ENCODE measurements at places on chromosomes 11 and 22.

DNA sequence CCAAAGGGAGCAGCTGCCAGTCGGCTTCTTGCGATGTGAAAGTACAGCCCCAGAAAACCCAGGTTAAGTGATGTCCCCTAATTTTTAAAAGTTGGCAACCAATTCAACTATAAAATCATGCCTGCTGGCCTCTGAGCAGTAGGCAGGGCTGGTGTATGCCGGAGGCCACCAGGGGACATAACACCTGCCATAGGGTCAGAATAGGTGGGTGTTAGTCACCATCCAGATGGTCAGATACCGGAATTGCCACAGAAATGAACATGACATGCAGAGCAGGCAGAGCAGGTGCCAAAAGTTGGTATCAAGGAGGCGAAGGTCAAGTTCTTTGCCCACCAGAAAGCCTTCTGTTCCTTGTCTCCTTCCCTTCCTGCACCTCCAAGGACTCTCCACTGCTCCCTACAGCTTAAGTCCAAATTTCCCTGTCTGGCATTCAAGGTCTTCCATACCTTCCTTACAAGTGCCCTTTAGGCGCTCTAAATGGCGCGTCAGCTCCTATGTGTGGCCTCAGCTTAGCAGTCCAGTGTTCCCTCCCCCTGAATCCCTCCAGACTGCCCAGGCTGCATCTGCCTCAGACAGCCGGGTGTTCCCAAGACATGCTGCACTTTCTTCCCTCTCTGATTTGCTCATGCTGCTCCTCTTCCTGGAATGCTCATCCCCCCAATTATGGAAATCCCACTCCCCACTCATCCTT lies 45.1 kb downstream of the PTPRJ start:
- no peak for DNase-seq

DNA sequence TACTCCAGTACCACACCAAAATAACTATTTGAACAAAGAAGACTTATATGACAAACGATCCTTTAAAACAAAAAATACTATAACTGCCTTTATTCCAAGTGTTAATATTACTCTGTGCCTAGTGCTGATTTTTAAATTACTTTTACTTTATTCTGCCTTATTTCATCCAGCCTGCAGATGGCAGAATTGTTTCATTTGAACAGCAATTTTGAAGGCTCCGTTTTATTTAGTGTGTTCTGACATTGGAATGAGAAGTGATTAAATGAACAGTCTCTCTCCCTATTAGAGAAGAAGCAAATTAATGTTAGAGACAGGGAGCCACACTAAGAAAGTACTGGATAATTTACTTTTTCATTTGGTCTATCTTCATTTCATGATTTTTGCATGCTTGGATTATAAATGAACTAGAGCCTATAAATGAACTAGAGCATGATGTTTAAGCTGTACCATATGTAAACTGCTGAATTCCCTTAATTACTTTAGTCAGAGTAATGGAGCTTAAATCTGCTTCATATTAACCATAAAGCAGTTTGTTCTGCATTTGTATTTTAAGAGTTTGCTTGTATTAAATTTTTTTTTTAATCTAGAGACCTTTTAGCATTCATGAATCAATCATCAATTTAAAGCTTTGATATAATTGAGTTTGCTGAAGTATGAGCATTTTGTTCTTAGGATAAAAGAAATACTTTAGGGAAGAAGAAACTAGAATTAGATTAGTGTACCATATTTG lies 9.8 kb downstream of the PDHX start:
- DNase-seq: peak; percentile 67

DNA sequence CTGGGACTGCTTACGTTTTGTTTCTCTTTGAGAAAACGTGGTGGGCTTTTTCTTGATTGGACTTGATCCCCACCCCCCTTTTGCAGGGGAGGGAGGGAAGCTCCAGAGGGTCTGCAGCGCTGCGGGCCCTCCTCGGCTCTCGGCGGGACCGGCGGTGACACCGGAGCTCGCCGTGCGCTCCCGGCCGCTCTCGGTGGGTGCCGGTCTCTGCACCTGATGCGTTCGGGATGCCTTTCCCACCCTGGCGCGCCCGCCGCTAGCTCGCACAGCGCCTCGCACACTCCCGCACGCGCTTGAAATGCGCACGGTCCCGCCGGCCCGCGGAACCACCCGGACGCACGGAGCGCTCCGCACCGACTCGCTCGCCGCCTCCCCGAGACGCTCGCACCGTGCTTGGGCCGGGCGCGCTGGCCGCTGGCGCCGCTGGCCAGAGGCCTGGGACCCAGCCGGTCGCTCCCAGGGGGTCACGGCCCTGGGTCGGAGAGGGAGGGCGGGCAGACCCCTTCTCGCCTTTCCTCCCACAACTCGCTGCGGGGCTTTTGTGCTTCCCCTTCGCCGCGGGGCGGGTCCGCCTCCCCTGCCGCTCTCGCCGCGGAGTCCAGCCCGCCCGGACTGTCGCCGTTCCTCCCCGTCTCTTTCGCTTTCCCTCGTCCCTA lies 1.0 kb downstream of the ZBTB16 start:
- DNase-seq: no peak

DNA sequence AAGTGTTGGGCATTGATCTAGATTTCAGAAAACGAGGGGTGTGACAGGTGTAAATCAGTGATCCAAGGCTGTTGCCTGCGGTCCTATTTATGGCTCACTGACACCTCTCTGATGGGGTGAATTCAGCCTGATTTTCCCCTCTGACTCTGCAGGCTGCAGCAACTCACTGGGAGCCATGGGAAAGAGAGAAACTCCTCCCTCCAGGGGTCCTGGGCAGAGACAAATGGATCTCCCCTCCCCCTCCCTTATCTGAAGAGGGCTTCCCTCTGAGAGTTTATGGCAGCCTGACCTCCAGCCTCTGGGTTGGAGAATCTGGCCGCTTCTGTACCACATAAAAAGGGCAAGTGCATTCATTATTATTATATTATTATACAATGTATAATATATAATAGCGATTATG lies 1.8 kb upstream of the PKNOX2 start:
- no peak for DNase-seq

- no peak for DNase-seq
Measured at GRCh38 chr11:74520927-74521665, 27.6 kb upstream of the LIPT2 start.

- DNase-seq: no peak
Measured at GRCh38 chr11:8080069-8080670, 841 bp upstream of the TUB start.

- no peak for DNase-seq
Measured at GRCh38 chr11:77172666-77172982, 44.6 kb downstream of the MYO7A start.

DNA sequence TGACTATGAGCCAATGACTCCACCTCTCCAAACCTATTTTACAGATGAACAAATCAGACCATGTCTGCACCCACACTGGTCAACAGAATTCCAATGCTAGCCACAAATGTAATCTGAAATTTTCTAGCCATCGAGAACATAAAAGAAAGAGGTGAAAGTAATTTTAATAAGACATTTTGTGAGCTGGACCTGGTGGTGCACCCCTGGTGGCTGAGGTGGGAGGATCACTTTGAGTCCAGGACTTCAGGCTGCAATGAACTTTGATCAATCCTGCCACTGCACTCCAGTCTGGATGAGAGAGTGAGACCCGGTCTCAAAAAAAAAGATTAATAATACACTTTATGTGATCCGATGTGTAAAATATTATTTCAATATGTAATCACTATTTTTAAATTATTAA lies 9.4 kb upstream of the RNF185 start:
- DNase-seq: no peak

DNA sequence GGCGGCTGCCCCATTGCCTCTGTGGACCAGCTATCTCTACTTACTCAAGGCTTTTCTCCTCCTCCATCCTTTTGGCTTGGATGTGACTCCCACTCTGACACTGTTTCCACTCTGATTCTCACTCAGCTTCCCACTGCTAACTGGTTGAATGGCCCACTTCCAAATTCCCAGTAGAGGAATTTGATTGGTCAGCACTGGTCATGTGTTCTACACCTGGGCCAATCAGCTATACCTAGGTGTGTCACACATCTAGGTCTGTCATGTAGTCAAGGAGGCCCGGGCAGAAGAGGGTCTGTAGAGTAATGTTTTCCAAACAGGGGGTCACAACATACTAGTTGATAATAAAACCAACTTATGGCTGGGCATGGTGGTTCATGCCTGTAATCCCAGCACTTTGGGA lies 53.3 kb downstream of the TPBGL start:
- DNase-seq: no peak

GRCh38 chr11:65590240-65590738 lies 5.3 kb downstream of the KCNK7 start:
- DNase-seq: no peak

DNA sequence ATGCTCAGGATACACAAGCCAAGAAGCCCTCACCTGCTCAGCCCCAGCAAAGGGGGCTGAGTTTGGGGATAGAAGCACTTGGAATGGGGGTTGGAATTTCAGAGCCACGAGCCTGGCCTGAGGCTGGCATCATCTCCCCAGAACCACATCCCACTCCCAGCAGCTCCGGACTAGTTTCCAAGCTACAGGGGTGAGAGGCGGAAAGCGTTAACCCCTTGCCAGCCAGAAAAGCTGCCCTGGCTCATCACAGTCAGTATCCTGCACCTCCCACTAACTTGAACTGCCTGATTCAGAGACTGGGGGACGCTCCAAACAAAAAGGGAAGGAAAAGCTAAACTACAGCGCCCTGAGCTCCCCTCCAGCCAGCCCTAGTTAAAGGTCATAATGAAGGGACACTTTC lies 19.0 kb upstream of the CHST1 start:
- DNase-seq: no peak

DNA sequence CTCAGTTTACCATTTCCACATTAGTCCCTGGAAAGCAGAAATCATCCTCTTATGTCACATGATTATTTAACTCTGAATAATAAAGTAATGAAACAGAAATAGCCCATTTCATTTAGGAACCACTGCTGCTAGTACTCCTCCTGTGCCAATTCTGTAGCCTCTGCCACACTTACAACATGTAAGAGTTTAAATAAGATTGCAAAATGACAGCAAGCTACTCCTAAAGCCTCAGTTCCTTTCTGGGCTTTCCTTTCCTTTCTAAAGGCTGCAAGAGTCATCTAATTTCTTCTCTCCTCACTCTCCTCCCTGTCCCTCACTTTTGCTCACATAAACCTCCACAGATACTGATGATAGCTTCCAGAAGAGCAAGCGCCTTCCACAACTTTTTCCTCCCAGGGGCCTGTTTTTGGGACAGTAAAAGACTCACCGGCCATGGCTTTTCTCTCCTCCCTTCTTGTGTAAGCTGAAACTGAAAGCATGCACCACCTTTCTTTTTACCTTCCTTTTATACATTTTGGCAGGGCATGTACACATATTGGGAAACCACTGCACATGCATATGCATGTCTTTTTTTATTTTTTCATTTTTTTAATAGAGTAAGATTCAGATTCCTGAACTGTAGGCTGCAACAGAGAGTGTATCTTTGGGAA lies 38.5 kb downstream of the CARD18 start:
- DNase-seq: no peak

DNA sequence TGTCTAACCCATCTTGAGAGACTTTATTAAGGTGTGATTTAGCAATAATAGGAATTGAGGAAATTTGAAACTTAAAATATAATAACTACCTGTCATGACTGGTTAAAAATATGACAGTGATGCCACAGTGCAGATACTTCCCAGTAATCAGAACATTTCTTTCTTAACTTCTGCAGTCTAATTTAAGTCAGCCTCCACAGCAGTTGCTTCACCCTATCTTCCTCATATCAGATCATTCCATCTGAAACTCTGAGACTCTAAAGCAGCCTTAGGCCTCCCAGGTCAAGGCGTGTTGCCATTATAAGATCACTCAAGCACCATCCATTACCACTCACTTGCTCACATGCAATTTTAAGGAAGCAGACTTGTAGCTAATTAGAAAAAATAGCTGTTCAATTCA lies 302.2 kb downstream of the AASDHPPT start:
- no peak for DNase-seq

GRCh38 chr11:39641751-39642150 lies 1817.7 kb downstream of the LRRC4C start:
- no peak for DNase-seq

- no peak for DNase-seq
Measured at GRCh38 chr11:114074546-114075343, 15.2 kb downstream of the ZBTB16 start.

DNA sequence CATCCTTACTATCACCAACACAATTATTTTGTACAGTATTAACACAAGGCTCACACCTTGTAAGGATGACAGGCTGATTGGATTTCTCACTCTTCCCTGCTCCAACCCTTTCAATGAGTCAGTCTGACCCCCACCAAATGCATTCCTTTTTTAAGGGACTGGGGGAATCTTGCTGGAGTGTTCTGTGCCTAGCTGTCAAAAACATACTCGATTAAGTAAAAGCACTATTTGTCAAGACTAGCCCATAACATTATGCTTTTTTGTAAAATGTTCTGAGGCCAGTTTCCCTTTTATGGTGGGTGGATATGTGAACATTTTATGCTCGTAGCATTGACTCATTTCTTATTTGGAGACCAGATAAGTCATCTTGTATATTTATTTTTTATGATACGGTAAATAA lies 87.2 kb downstream of the PDHX start:
- no peak for DNase-seq

DNA sequence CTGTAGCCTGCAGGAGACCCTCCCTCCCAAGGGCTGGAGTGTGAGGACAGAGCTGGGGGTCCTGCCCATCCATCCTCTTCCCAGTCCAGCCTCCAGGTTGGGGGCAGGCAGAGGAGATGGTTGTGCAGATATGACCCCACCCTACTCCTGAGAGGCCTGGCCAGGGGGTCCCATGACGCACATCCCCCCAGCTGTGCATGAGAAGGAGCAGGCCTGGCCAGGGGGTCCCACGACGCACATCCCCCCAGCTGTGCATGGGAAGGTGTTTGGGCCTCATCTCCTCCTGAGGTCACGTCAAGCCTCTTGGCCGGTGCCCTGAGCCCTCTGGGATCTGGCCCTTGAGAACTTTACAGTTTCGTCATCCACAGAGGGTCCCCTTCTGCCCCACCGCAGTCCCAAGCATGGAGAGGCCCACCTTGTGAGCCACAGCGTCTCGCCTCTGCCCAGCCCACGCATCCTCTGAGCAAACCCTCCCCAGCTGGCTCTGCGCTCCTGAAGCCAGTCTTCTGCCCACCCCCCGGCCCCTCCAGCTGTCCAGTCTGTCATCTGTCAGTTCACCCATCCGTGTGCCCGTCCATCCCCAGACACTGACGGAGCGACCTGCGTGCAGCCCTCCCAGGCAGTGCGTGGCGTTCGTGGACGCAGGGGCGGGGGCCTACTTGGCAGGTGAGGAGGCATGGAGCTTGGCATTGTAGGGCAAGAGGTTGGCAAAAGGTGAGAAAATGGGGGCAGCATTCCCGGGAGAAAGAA lies 2.3 kb downstream of the ANO9 start:
- DNase-seq: no peak

All from fibroblast of skin of abdomen (primary cell).